ENCODE measurements at places on chromosomes 11 and 22. TPM values are rescaled to one million over a fixed set of nuclear protein-coding genes. Genes with fewer than 3 reads are reported as not detected.

SMIM38 gene
- total RNA-seq: 0.11 TPM

FAT3 gene
- total RNA-seq: 6.2 TPM

TUG1 gene
- total RNA-seq: 36.1 TPM

BIK gene
- total RNA-seq: not detected

FGF4 gene
- total RNA-seq: not detected

All from uterine smooth muscle cell (primary cell).